Omental fat pad (tissue), 4 donors: ENCODE measurements at places on chromosomes 7 and 10.

DNA sequence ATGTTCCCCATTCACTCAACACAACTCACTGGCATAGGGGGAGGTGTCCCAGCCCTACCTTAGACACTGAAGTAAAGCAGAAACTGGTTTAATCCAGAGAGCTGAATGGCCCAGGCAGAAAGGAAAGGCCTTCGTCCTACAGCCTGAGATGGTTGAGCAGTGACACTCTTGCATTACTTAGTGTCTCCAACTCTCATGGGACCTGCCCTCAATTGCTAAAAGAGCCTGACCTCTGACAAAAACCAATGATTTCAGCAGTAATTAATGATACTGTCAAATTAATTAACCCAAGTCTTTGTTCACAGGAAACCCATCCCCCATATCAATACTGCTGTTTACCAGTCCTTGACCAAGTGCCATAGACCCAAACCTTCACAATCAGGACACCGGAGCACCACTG, 48.6 kb downstream of the ICA1 start:
- no peak for DNase-seq

GRCh38 chr10:79360499-79361342, 13.5 kb downstream of the PPIF start:
- DNase-seq, result no peak

- DNase-seq, result no peak
These were observed 16.7 kb upstream of the CADPS2 start for GRCh38 chr7:122902751-122903495.

DNA sequence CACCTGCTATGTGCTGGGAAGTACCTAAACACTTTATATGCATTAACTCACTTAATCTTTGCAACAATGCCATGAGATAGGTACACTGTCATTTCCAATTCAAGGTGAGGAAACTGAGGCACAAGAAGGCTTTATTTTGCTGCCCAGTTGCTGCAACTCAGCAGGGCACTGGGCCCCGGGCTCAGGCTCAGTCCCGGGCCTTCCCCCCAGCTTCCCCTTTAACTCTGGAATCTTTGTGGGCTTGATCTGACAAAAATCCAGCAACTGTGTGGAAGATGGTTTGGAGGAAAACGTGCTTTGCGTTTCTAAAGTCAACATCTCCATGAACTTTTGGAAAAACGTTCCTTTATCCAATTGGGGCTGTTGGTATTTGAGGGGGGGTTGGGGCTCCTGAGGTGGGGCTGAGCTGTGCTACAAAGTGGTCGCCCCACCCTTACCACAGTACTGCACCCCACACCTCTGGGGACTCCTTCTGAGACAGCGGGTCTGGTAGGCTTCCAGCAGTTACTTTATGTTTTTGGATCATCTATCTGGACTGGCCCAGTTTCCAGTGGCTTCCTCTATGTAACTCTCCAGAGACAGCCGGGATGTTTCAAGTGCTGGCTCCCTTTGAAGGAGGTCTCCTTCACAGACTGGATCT, 40.5 kb upstream of the CAMK1D start:
- no peak for DNase-seq

- no peak for DNase-seq
These were observed 182.6 kb upstream of the TMEM106B start for GRCh38 chr7:12028508-12028907.

- DNase-seq, result no peak
These were observed 19.1 kb downstream of the FAM3C start for GRCh38 chr7:121376979-121377378.

DNA sequence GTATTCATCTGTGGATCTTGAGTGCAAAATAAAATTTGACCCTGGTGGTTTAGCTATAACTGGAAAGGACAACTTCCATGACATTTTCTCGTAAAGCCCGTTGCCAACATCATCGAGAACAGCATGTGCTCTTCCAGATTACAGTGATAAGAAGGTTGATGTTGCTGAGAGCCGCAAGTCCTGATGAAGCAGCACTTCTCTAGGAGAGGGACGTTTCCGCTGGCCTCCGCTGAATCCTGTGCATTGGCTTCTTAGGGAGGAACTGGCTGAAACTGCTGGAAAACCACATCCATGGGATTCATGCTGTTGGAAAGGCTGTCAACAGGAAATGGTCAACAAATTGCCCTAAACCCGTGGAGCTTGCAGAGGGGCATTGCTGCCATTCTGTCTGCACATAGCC, 21.4 kb upstream of the ABCB5 start:
- DNase-seq, result no peak

DNA sequence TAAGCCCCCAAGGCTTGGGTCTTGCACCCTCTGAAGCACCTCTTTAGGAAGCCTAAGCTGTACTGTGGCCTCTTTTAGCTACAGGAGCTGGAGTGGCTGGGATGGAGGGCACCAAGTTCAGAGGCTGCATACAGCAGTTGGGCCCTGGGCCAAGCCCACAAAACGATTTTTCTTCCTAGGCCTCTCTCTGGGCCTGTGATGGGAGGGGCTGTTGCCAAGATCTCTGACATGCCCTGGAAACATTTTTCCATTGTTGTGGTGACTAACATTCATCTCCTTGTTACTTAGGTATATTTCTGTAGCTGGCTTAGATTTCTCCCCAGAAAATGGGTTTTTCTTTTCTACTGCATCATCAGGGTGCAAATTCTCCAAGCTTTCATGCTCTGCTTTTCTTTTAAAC, 375.7 kb upstream of the NPSR1 start:
- no peak for DNase-seq

GRCh38 chr7:130959743-130960207, 225.8 kb upstream of the KLF14 start:
- DNase-seq, result no peak

GRCh38 chr7:8018961-8019360, 50.4 kb downstream of the GLCCI1 start:
- no peak for DNase-seq

GRCh38 chr7:97006816-97007582, 1.6 kb downstream of the DLX6 start:
- DNase-seq, result no peak

- DNase-seq, result no peak
These were observed 127.3 kb downstream of the NOC3L start for GRCh38 chr10:94235461-94235860.

DNA sequence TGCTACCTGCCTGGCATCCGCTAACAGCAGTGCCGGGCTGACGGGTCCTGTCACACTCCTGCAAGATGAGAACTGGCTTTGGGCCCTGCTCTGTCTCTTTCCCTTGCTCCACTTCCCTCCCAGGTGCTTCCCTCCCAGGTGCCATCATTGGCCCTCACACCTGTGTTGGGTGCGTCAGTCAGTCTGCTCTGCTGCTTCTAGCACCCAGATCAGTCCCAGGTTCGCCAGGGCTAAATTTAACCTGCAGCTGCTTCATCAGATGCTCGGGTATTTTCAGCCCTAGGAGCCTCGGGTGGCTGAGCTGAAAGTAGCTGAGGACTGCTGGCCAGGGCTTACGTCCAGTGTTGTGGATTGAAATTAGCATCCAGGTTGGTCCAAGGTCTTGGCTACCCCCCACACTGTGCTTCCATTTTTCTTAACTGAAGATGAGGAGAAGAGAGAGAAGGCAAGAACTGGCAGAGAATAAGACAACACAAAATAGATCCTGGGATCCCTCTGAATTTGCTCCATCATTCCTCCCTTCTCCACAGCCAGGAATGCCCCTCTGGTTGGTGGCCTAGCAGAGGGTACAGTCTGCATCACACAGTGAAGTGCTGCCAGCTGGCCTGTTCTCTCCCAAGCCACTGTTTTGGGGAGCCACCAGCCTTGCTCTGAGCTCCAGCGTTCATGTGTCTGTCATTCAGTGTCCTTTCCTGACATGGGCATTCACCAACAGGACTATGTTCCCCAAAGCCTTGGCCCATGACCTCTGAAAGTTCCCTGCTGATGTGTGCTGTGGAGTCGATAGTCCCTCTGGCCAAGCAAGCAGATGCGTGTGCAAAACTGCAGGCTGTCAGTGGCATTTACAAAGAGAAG, 65.9 kb upstream of the SYPL1 start:
- DNase-seq, result no peak

GRCh38 chr7:116393654-116394053, 105.9 kb upstream of the CAV2 start:
- DNase-seq, result no peak

GRCh38 chr7:91537260-91538152, 273.3 kb downstream of the FZD1 start:
- DNase-seq, result no peak

- DNase-seq, result no peak
These were observed 70.3 kb upstream of the MXI1 start for GRCh38 chr10:110137142-110137545.

- no peak for DNase-seq
These were observed 54.5 kb downstream of the PARD3 start for GRCh38 chr10:34760606-34761005.

DNA sequence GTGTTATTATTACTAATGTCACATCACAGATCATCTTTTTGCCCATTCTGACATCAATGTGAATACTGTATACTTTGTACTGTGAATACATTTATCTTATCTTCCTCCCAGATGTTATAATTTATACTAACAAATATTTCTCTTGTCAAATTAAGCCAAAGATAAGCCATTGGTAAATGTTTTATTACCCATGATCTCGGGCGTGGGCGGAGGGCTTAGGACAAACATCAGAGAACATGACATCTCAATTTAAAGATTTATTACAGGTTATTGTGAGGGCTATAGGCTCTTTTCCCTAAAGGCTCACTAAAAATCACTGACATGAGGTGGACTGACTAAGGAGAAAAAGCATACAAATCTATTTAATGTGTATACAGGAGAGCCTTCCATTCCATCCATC, 58.2 kb upstream of the DGKB start:
- DNase-seq, result no peak

GRCh38 chr7:134712196-134712595, 65.5 kb downstream of the BPGM start:
- no peak for DNase-seq

- DNase-seq, result no peak
These were observed 38.5 kb downstream of the PTF1A start for GRCh38 chr10:23230582-23230981.

- no peak for DNase-seq
These were observed 504.4 kb downstream of the GALNT17 start for GRCh38 chr7:71636329-71636728.
